ENCODE measurements at places on chromosomes 2 and 18.

GRCh38 chr2:190119257-190119656 lies 56.7 kb upstream of the MSTN start:
- no peak for DNase-seq

DNA sequence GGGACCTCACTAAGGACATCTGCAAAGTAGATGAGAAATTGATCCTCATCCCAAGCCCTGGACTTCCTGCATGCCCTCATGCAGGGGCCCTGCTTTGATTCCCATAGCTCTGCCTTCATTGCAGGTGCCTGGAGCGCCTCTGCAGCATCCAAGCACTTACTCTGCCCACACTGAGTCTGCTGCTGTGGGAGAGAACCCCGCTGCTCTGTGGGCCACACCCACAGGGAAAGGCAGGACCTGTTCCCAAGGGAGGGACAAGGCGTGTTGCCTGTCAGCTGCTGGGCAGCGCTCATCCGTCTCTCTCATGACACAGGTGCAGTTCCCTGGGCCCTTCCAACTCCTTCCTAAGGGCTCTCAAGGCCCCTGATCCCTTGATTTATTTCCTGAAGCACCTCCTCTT lies 266.8 kb upstream of the SMIM21 start:
- no peak for DNase-seq

- no peak for DNase-seq
Measured at GRCh38 chr2:53234548-53234903, 533.1 kb upstream of the CHAC2 start.

GRCh38 chr2:170815746-170816503 lies 762 bp upstream of the GAD1 start:
- no peak for DNase-seq

DNA sequence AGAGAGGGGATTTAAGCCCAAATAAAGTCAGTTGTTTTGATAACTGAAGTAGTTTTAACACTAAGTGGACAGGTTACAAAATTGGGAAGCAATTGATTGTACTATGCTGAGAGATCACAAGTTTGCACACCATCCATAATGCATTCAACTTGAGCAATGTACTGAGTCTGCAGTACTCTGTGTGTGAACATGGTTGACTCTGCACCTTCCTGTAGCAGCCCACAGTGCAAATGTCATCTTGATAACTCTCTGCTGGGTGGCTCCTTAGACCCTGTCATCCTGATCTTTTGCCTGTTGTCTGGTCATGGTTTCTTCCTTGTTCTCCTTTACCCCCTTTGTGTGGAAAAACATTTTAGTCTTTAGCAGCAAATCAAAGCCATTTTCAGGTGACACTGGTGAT lies 168.0 kb downstream of the ARHGAP15 start:
- DNase-seq = no peak
